ENCODE measurements at places on chromosomes 1 and 21.

DNA sequence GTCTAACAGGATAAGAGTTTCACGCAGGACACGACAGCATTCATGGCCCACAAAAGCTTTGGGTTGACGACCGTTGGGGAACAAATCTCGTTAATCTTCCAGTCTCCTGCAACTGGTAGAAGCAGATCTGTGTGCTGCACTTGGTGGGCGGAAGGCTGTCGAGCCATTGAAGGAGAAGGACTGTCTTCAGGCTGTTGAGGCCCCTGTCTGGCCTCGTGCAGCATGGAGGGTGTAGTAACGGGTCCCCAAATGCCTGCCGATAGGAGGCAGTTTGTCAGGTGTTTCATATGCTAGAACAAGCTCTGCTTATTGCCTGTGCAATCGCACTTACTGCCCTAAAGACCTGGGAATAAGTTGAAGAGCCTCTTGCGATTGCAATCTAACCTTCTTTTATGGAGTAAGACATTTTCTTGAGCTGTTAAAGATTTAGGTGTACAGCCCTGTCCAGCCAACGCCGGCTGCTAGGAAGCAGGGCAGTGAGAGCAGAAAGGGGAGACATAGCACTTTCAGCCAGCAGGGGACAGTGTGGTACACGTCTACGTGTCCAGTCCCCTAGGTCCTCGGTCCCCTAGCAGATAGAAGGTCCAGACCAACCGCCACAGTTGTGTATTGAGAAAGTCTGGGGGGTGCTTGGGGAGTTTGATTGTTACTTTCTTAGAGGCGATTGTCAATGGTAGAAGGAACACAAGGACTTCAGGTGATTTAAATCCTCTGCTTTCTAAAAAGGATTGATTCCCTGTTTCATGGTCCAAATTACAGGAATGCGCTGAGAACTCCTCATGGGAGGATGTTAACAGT, 102.3 kb upstream of the TMPRSS2 start:
- DNase-seq = no peak

GRCh38 chr1:162566870-162567269, 5.3 kb downstream of the UAP1 start:
- no peak for DNase-seq

- DNase-seq = no peak
Observed at GRCh38 chr1:6507037-6507428, 15.6 kb upstream of the PLEKHG5 start.

GRCh38 chr1:114979278-114979891, 50.2 kb upstream of the TSHB start:
- DNase-seq = no peak

DNA sequence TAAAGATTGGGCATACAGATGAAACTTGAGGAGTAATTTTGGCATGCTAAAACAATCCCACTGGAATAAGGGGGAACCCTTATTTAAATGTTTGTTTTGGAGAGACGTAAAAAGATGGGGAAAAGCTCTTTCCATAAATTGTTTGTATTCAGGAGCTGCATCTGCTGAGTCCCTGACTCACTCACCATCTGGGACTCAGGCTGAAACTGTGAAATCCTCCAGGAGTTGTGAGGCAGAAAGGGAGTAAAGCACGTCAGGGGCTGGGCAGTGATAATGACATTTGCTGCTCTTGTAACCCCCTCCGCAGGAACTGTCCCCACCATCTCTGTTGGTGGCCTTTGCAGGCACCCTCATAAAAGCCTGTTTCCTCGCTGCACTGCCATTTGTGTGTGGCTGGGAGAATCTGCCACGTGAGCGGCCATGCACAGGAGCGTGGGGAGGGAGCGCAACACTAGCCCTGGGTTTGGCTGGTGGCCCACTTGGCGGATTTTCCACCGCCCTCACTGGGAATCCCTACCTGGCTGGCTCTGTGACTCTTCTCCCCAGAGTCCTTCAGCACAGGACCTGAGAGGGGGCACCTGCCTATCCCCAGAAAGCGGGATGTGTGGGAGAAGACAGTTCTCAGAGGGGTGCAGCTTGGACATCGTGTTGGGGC, 45.3 kb downstream of the ZSCAN20 start:
- no peak for DNase-seq

DNA sequence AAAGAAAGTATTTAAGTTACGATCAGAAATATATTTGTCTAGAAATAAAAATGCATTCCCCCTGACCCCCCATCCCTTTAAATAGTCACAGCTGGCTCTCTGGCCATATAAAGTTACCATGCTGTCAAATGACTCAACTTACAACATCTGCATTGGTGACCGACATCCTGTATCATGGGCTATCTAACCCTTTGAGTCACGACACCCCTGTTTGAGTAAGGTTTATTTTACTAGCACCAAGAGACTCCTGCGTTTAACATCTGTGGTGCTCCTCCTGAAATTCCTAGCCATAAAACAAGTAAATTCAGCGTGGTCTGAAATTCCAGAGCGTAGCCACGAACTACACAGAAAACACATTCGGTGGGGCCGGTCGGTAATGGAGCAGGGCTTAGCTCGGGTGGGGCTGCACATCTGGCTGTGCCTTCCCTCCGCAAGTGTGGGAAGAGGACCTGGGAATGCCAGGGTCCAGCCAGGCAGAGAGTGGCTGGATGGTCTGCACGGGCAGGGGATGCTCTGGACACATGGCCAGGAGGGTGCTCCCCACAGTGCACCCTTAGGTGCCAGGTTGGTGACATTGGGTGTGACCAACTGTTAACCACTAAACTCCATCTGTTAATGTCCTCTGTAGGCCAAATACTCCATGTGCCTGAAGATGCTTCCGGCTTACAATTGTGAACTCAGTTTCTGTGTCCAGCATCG, 53.0 kb upstream of the CLDN14 start:
- DNase-seq = no peak

GRCh38 chr1:174258148-174258550, 98.8 kb downstream of the RABGAP1L start:
- no peak for DNase-seq

GRCh38 chr1:100231721-100232120, 17.9 kb downstream of the DBT start:
- no peak for DNase-seq

GRCh38 chr1:53073287-53073686, 11.3 kb downstream of the PODN start:
- no peak for DNase-seq

DNA sequence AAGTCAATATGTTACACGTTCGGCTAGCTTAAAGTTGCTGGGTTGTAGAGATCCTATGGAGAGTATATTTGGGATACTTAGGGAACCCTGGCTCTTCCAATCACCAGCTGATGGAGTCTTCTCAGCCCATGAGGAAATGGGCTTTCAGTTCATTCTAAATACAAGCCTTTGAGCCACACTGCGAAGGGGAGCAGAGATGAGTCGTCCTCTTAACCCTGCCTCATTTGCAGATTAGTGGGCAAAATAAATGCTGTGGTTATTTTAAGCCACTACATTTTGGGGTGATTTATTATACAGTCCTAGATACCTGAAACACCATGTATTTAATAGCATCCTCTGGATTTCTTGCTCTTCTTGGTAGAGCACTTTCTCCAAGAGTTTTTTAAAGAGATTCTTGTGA, 19.0 kb upstream of the VCAM1 start:
- no peak for DNase-seq

DNA sequence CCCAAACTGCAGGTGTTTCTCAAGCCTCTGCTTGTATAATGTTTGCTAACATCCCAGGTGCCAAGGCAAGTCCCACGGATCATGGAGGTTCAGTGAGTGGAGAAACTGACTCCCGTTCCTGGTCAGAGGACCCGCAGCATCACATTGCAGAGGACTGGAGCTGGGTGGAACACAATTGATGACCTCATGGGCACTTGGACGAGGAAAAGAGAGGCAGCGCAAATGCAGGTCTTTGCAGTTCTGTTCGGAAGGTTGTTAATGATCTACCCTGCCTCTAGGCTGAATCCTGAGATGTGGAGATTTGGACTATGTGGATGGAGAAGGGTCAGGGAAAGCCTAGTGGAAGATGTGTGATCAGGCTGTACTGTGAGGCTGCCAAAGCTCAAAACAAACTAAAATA, 192.9 kb downstream of the DUSP10 start:
- no peak for DNase-seq

DNA sequence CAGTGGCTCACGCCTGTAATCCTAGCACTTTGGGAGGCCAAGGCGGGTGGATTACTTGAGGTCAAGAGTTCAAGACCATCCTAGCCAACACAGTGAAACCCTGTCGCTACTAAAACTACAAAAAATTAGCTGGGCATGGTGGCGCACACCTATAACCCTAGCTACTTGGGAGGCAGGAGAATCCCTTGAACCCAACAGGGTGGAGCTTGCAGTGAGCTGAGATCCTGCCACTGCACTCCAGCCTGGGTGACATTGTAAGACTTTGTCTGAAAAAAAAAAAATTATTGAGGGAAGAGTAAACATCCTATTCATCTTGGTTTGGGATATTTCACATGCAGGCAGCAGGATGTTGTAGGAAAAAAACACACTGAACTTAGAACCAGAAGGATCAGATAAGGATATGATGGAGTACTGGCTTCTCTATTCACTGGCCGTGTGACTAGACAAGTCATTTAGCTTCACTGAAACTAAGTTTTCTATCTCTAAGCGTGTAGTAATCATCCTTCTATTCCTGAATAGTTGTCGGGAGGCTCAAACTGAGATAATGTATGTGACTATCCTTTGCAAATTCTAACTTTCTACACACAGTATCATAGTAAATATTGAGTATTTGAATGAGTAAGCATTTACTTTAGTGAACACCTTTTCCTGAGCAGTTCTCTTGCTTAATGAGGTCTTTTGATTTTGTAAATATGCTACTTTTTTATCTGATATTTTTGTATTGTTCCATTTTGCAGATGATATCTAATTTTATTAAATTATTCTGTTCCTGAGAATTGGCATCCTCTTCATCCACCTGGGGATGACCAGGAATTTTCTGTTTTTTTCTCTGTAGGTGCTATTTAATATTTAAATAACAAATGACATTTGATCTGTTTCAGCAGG, 18.2 kb downstream of the CAP1 start:
- no peak for DNase-seq

- no peak for DNase-seq
Observed at GRCh38 chr1:49552101-49552500, 471.7 kb downstream of the AGBL4 start.

- DNase-seq = no peak
Observed at GRCh38 chr1:30589083-30589482, 134.3 kb downstream of the MATN1 start.

DNA sequence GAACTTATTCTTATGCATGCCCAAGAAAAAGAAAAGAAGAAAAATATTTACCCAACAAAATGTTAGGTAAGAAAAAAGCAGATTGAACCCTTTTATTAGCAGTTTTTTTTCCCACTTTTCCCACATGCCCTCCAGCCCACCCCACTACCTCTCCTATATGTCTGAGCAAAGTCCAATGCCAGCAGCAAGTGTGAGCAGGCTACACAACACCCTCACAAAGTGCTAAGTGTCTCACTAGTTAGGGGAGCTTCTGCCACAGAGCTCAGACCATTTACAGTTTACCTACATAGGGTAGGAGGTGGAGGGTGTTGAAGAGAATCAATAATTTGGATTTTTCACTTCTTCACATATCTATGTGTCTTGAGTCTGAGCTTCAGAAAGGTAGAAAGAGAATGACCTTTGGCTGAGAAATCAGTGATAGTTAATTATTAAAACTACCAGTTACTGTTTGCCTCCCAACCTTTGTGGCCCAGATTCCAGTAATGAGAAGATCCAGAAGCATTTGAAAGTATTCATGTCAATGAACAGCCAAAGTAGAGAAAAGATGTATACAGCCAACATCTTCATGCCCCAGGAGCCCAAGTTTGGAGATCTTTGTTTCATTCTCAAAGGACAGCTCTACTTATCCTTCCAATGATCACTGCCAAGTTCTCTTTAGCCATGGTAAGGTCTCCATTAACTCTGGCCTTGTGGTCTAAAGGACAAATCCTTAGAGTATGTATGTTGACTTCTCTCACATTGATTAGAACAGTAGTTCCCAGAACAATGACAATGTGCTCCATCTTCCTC, 26.2 kb downstream of the OR10J5 start:
- DNase-seq = no peak

GRCh38 chr1:116947092-116947860, 37.6 kb downstream of the PTGFRN start:
- DNase-seq = no peak

DNA sequence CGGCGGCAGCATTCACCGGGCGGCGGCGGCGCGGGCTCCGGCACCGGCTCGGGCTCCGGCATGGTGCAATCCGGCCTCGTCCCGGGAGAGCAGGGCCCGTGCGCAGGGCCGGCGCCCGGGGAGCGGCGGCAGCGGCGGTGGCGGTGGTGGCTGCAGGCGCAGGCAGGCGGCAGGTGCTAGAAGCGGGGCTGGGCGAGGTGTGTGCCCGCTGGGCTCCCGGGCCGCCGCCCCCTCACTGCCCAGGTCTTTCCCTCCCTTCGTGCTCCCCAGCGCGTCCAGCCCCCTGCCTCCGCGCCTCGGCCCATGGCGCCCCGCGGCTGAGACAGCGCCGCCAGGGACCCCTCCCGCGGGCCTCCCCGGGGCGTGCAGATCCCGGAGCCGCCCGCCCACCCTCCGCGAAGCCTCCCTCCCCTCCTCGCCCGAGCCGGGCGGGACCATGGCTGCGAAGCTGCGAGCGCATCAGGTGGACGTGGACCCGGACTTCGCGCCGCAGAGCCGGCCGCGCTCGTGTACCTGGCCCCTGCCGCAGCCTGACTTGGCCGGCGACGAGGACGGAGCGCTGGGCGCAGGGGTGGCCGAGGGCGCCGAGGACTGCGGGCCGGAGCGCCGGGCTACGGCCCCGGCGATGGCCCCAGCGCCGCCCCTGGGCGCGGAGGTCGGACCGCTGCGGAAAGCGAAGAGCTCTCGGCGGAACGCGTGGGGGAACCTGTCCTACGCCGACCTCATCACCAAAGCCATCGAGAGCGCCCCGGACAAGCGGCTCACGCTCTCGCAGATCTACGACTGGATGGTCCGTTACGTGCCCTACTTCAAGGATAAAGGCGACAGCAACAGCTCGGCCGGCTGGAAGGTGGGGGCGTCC, 492 bp downstream of the FOXO6 start:
- DNase-seq = no peak

- no peak for DNase-seq
Observed at GRCh38 chr1:175129997-175130648, 62.5 kb downstream of the KIAA0040 start.

GRCh38 chr1:64478594-64479470, 8.9 kb downstream of the CACHD1 start:
- DNase-seq = no peak

- no peak for DNase-seq
Observed at GRCh38 chr1:109925159-109925990, 14.7 kb downstream of the CSF1 start.

DNA sequence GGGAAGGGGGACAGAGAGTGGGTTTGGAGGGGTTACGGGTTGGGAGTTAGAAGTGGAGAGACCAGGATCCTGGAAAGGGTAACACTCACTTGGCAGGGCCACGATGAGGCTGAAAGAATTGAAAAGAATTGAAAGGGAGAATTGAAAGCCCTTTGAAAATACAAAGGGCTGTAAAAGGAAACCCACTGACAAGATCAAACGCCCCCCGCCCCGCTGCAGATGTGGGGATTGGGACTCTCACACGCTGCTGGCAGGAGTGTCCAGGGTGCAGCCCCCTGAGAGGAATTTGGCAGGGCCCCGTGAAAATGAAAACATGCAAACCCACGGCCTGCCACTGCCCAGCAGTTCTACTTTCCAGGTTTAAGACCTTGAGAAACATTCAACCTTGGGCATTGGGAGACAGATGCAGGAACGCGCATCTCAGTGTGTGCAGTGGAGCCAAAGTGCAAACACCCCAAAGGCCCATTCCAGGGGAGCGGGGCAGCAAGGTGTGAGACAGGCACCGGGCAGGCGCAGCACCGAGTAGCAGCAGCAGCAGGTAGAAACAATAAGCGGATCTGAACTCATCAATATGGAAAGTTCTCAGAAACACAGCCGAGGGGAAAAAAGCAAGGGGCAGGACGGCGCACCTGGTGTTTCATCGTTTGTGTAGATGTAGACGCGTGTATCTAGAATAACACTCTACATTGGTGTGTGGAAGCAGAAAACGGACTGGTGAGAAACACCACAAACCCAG, 8.3 kb upstream of the TNFRSF1B start:
- DNase-seq = no peak

Data from esophagus squamous epithelium (tissue), 5 donors.